Activated naive CD4-positive, alpha-beta T cell treated with Interleukin-2 at 50 U/mL for 16 hours (primary cell): ENCODE measurements at places on chromosomes 3 and 15.
A peak's percentile ranks its signal among the peaks of the same experiment; 100 is the strongest.

- no peak for DNase-seq
These were observed 60.9 kb downstream of the TGFBR2 start for GRCh38 chr3:30667280-30667651.

GRCh38 chr3:193040836-193041672, 123.4 kb upstream of the MB21D2 start:
- no peak for DNase-seq

DNA sequence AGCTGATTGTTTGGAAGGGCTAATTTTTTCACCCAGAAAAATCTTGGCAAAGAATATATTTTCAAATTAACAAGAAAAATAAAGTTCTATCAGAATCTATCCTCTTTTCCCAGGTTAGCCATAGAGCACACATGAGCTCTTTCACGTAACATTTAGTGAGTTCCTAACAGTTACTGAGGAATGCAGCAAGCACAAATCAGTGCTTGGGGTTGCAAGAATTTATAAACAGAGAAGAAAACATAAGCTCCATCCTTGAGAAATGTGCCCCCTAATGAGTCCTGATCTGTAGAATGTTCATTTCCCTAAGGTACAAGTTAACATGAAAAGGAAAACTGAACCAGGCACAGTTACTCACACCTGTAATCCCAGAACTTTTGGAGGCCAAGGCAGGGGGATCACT, 13.9 kb downstream of the EOGT start:
- DNase-seq = no peak

DNA sequence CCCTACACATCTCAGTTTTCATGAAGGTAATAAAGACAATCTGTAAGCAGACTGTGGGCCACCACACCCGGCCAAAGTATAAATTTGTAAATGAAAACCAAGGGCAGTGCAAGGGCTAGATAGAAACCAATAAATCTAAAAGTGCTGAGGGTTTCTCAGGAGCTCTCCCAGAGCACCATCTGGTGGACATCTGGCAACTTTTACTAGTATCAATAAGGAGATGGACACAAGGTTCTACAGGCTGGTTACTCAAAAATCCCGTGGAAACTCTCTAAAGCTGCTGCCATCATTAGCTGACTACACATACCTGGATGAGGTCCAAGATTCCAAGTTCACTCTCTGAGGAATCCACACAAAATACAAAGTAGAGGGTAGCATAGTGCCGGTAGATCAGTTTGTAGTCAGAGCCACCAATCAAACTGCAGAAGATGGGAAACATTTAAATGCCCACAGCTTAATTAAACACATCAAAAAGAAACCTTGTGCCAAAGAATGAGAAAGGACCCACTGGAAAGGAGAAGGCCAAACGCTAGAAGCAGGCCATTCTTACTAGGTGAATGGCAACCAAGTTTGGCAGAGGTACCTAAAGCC, 5.5 kb downstream of the AP3S2 start:
- DNase-seq = no peak

DNA sequence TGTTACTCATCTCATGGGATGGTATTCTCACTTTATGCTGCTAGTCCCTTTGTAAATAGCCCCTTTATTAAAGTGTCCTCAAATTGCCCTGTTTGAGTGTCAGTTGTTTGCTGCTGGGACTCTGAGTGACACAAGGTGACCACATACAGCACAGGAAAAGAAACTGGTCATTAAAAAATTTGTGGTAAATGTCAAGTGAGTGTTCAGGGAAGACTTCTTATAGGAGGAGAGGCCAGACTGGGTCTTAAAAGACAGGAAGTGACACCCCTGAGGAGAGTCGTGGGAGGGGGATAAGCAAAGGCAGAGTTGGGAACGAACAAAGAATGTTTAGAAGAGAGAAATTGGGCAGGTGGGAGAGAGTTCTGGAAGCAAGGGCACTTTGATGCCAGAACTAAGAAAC, 35.2 kb downstream of the CCR3 start:
- DNase-seq = no peak

DNA sequence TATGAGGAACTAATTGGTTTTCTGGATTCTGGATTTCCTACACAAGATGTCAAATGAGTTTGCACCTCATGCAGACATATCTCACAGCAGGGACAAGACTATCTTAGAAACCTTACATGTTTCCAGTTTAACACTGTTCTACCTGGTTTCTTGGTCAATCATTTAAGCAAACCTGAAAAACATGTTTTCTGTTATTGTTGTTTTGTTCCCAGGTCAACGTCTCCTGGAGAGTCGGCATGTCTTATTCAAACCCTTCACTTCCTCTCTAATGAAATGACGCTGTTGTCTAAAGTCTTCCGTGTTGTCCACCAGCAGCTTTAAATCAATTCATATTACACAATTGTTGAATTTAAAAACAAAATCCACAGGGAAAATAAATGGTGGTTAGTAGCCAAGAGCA, 150.9 kb downstream of the CNTN3 start:
- no peak for DNase-seq

- no peak for DNase-seq
These were observed 1.1 kb upstream of the EBLN2 start for GRCh38 chr3:73060302-73060723.

DNA sequence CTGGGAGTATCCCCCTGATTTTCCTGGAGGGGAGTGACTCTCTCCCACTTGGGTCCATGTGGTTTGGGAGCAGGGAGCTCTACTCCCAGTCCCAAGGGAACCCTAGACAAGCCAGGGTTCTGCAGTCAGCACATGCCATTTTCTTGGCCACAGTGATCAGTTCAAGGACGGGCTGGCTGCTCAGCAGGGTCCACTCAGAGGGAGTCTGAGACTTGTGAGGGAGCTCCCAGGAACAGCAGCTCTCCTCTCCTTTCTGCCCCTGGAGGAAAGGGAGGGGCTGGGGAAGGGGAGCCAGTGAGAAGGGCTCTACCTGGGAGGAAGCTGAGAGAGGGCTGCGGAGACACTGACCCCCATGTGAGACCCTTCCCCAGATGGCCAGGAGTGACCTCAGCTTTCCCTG, 29.1 kb upstream of the LMCD1 start:
- DNase-seq = no peak

GRCh38 chr15:96362011-96362754, 31.7 kb downstream of the NR2F2 start:
- no peak for DNase-seq

- no peak for DNase-seq
These were observed 39.8 kb downstream of the PCSK6 start for GRCh38 chr15:101449471-101450402.

GRCh38 chr3:101879623-101880284, 30.4 kb downstream of the NFKBIZ start:
- DNase-seq = no peak

GRCh38 chr3:133388696-133389395, 11.0 kb upstream of the BFSP2 start:
- DNase-seq = no peak

DNA sequence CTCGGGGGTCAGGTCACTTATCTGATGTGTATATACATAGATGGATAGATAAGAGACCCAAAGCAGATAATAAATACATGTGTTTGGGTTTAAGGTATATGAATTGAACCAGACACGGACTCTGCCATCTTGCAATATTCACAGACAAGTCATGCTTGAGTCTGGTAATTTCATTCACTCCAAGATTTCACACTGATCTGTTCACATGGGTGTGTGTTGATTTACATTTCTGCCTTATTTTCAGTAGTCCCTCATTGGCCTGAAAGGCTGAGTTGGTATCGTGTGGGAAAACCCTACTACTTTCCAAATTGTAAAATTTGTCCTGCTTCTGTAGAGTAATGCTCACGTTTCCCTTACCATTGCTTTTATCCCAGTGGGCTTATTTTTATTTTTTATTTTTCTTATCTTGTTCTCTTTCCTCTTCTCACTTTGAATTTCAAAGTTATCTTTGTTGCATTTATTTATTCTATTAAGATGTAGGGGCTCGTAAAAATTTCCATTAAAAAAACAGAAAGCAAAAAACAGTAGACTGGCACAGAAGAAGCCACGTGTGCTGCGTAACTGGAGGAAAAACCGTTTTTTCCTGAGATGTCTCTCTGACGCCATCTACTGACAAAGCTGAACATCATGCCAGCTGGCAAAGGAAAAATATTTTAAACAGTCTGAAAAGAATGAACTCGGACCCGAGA, 10.8 kb upstream of the MFSD1 start:
- DNase-seq = peak; percentile 14

GRCh38 chr3:50374363-50375257, 15.3 kb upstream of the TMEM115 start:
- DNase-seq = no peak

DNA sequence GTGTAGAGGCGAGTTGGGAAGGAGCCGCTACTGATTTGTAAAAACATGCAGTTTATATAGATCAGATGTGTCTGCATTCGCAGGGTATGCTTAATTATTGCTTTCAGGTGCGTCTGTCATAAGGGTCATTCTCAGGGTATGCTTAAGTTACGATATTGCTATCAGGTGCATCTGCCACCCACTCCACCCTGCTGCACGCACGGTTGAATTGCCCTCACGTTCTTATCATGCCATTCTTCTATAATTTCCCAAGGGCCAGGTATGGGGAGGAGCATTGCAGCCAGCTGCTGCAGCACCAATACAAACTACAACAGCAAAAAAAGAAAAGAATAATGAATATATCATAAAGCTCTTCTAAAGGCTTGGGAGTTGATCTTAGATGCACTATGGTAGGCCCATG, 230.0 kb downstream of the KBTBD8 start:
- no peak for DNase-seq

DNA sequence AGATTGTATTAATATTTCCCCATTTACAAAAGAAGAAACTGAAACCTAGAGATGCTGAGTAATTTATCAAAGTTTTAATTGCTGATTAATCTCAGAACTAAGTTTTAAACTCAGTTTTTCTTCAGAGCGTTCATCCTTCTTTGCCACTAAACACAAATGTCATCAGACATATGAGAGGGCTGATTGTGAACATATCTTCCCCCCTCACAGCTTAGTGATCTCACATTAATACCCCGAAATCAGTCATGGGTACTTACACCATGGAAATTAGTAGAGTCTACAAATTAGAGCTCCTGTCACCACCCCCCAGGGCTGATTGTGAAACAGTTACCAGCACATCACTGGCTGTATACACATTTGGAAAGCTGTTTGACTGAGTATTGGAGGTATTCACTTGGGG, 189.3 kb upstream of the SGO1 start:
- DNase-seq = no peak

DNA sequence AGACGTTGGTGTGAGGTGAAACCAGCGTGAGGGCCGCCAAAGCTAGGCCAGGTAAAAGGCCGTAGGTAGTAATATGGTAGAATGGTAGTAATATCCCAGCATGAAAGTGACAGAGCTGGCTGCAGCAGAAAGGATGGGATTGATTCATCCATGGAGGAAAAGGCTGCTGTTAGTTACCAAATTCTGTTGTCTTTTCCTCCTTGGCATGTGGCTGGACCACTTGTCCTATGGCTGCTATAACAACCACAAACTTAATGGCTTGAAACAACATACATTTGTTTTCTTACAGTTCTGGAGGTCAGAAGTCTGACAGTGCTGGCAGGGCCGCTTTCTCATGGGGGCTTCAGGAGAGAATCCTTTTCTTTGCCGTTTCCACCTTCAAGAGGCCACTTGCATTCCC, 47.8 kb upstream of the CHST2 start:
- no peak for DNase-seq

DNA sequence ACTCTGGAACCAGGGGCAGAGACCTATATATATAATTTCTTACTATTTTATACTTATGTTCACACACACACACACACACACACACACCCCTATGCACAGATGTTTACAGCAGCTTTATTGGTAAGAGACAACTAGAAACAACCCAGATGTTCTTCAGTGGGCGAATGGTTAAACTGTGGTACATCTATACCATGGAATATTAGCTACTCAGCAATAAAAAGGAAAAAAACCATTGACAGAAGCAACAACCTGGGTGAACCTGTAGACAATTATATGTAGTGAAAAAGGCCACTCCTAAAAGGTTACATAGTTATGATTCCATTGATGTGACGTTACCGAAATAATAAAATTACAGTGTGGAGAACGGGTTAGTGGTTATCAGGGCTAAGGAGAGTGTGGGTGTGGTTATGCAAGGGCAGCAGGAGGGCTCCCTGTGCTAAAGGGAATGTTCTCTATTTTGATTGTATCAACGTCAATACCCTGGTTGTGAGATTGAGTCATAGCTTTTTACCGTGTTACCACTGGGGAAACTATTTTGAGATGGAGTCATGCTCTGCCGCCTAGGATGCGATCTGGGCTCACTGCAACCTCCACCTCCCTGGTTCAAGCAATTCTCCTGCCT, 85.5 kb downstream of the FLNB start:
- no peak for DNase-seq

GRCh38 chr3:124834723-124835718, 52.1 kb downstream of the ITGB5 start:
- peak; percentile 29 for DNase-seq

DNA sequence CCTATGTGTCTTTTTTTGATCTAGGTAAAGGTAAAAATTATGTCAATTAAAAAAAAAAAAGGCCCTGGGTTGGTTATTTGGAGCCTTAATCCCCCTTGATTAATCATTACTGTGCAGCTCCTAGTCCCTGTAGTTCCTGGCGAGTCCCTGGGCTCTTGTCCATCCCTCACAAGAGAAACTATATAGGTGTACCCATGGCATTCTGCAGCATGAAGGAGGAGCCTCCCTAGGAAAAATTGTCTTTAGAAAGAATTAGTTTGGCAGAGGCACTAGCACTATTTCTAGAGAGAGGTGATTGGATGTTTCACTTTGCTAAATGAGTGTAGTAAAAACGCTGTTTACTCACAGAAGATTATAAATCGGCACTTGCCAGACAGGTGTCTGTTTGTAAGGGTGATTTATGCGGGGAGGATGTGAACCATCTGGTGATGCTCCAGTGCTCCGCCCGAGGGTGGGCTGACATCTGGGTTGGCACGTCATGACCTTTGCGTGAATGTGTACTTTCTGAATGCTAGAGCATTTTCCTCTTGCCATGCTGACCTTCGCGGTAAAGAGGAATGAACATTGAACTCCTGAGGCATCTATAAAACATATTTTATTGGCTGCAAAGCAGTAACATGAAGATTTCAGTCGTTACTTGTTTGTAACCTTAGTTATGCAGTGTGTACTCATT, 12.6 kb downstream of the PLCL2 start:
- no peak for DNase-seq
